ENCODE measurements at places on chromosomes 11 and 22.

DNA sequence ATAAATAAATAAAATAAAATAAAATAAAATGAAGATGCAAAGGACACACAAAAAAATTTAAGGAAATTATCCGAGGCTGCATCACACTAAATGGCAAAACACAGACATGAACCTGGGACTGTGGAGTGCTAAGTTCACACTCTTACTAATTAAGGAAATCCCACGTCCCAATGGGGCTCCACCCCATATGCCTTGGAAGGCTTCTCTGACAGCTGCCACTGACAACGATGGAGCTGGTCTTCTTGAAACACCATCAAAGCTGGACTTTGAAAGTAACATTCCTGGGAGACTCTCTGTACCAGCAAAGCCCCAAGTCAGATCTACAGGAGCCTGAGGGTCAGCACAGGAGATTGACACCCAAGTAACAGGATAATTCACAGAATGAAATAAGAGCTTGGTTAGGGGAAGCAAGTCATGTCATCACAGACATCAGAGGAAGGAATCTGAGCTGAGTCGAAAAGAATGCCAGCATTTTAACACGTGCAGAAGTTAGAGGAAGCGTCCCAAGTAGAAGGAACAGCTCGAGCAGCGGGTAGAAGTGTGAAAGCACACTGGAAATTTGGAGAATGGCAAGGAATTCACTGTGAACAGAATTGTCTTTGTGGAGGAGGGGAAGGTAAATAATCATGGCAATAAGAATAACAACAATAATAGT lies 13.8 kb downstream of the TPST2 start:
- DNase-seq, result no peak

- DNase-seq, result no peak
These were observed 9.4 kb downstream of the CSDC2 start for GRCh38 chr22:41570221-41570620.

GRCh38 chr11:57978686-57979531 lies 44.8 kb upstream of the OR9Q1 start:
- DNase-seq, result no peak

GRCh38 chr22:40441761-40442390 lies 71.5 kb downstream of the SGSM3 start:
- no peak for DNase-seq

GRCh38 chr11:133918608-133919260 lies 38.0 kb downstream of the IGSF9B start:
- no peak for DNase-seq

- no peak for DNase-seq
These were observed 188.6 kb downstream of the CWF19L2 start for GRCh38 chr11:107268977-107269376.

- DNase-seq, result no peak
These were observed 99.4 kb upstream of the ZC3H12C start for GRCh38 chr11:109993786-109994185.

DNA sequence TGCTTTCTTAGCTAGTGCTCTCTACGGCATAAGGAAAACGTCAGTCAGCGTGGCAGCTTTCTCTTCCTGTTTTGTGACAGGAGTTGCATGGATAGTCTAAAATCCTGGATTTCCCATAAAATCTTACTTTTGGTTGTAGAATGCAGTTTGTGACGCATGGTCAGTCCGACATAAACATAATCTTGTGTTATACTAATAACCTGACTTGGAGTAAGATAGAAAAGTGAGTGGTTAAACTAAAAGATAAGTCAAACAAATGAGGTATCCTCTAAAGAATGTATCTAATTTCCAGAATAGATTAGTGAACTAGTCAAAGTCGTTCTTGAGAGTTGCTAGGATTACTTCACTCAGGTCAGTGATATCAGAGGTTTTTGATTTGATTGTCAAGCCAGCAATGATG lies 157.6 kb downstream of the PGR start:
- DNase-seq, result no peak

- DNase-seq, result no peak
These were observed 20.9 kb downstream of the LIMK2 start for GRCh38 chr22:31233001-31233400.

Measured in activated CD4-positive, alpha-beta T cell treated with anti-CD3 and anti-CD28 coated beads for 48 hours (primary cell).